ENCODE measurements at places on chromosomes 12 and 14.
A peak's percentile ranks its signal among the peaks of the same experiment; 100 is the strongest.

- DNase-seq: no peak
These were observed 30.8 kb downstream of the NCKAP5L start for GRCh38 chr12:49797449-49797776.

DNA sequence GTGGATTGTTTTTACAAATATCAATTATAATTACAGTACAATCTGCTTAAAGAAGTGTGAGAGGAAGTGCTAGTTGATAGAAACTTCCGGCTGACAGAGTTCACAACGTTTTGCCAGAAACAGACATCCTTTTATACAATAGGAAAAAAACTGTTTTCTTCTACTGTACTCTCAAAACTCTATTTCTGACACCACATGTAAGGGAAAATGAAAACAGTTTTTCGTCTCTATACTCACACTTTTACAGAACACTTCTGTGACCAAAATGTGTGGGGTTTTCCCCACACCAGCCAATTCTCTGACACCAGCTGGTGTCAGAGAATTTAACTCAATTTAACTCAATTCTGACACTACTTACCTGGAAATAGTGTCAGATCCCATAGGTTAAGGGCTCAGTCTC lies 24.2 kb upstream of the HIF1A start:
- DNase-seq: no peak

- peak; percentile 36 for DNase-seq
These were observed 721 bp downstream of the CABP1 start for GRCh38 chr12:120640861-120641833.

- peak; percentile 5 for DNase-seq
These were observed 9.9 kb upstream of the ASPG start for GRCh38 chr14:104075530-104076151.

DNA sequence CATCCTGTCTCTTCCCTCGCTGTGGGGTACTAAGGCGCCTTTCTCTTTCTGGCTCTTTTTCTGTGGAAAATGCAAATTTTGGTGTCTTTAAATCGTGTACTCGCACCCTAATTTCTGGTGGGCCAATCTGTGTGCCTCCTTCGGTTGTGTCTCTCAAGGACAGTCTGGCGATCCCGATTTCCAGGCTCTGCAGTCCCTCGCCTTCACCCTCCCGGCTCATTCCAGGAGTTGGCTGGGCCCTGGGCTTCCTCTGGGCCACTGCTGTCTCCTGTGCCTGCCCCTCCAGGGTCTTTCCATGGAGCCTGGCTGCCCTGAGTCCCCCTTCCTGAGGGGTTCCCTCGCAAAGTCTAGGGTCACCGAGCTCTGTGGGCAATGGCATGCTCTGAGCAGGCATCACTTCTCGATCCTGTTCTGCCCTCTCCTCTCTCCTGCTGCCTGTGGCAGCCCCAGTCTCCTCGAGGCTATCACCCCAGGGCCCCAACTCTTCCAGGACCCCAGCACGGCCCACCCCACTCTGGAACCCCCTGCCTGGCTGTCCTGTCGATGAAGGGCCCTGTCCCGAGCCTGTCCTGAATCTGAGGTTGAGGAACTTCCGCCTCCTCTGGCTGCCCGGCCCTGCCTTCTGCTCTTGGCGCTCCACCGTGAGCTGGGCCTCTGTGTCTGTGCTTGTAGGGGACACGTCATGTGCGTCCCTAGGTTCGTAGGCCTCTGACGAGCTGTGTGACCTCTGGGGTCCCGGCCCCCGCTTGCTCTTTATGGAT lies 24.1 kb downstream of the AHNAK2 start:
- no peak for DNase-seq

- peak; percentile 15 for DNase-seq
These were observed 165.2 kb downstream of the VRK1 start for GRCh38 chr14:96962337-96962736.

DNA sequence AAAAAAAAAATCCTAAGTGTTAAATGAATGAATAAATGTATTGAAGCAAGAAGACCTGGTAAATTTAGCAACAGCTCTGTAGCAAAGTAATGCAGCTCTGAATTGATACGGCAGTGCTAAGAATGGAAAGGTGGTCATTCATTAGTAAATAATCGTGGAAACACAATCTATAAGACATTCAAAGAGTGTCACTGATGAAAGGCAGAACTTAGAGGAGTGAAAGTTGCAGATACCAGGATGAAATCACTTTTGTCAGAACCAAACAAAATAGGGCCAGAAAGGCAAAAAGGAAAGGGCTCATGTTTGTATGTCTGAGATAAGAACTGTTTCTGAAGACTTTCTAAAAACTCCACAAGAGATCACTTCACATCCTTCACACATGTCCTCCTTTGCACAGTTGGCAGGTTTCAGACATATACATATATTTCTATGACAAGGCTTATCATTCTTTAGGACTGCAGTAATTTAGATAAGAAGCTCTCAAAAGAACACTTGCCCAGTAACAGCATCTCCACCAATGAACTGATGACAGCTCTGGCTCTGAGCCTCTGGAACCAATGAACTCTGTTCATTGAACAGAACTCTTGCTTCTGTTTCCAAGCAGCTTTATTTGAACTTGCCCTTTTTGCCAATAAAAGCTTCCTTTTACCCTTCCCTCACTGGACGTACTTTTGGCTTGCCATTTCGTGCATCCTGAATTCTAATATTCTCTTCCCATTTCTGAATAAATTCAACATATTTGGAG lies 4.2 kb upstream of the LRR1 start:
- DNase-seq: peak; percentile 93

GRCh38 chr12:40801861-40802260 lies 109.6 kb downstream of the CNTN1 start:
- no peak for DNase-seq

DNA sequence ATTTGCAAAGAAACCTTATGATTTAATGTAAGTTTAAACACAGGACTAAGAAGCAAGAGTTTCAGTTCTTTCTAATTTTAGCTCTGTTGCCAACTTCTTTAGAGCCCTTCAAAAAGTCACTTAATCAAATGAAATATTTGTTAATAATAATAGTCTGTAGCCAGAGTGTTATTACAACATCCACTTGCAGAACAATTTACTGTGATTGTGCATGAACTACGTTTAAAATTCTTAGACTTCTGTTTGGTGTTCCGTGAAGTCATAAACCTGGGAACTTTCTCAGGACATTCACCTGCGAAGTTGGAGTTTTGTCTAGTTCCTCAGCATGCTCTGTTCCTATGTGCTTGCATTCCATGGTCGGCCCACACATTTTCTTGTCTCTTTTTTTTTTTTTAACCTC lies 244.0 kb upstream of the AVPR1A start:
- no peak for DNase-seq

Measured in OCI-M1 (cell line).